ENCODE measurements at places on chromosomes 4 and X.

- peak; percentile 69 for DNase-seq
These were observed 538 bp downstream of the STBD1 start for GRCh38 chr4:76306882-76307659.

- DNase-seq, result peak; percentile 67
These were observed 108.8 kb downstream of the SPRY1 start for GRCh38 chr4:123505095-123506010.

GRCh38 chr4:76585897-76586360 is 150.9 kb downstream of the SHROOM3 start:
- peak; percentile 70 for DNase-seq

- no peak for DNase-seq
These were observed 19.9 kb upstream of the PABPC5 start for GRCh38 chrX:91414713-91415112.

DNA sequence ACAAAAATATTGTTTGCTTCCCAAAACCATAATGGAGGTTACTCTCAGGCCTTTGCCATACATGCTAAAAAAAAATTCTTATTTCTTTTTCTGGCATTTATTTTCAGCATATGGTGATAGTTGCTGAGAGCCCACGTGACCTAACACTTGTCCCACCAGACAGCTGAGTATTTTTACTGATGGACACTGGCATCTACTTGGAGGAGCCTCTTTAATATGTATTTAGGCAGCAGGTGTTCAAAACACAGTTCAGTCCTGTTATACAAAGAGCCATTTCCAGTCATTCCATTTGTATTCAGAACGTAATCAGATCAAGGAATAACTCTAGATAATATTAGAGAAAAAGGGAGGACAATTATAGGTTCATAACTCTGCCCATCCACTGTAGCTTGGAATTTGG is 95.5 kb downstream of the CXCL13 start:
- no peak for DNase-seq

DNA sequence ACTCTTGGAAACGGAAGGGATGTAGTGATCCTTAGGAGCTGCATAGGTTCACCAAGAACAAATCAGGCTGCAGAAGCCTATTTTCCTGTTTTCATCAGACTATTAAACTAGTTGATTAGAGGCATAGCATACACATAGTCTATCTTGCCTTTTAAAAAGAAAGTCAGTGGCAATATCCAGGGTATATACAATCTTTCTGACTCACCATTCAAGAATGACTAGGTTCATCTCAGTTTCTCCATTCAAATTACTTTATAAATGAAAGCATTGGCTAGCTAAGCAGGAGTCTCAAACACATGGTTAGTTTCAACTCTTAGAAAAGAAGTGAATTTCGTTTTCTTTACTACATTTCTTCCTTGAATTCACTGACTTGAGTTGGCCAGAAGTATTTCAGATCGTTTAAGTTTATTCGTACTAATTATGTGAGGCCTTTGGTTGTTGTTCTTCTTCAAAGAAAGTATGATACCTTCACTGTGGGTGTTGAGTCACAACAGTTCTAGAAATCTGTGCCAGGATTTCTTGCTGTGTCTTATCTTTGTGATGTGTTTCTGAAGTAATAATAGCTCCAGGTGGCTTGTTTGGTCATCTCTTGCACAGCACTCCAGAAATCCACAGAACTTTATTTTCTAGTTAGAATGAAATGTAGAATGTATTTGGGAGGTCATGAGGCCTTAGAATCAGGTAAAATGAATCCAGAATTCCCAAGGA is 88.2 kb downstream of the AWAT2 start:
- DNase-seq, result no peak
